Stimulated activated CD4-positive, alpha-beta T cell treated with anti-CD3 and anti-CD28 coated beads, Interleukin-1b, Interleukin-23, amount 100 ng/mL, for 4 hours (primary cell): ENCODE measurements at places on chromosomes 11 and 22.

GRCh38 chr11:131871006-131871405, 500.6 kb downstream of the NTM start:
- DNase-seq = no peak

GRCh38 chr11:131867457-131868257, 497.2 kb downstream of the NTM start:
- no peak for DNase-seq

- DNase-seq = no peak
Measured at GRCh38 chr11:66889960-66890359, 33.1 kb downstream of the LRFN4 start.

- DNase-seq = no peak
Measured at GRCh38 chr11:12052676-12053605, 44.5 kb upstream of the DKK3 start.

GRCh38 chr11:78150346-78150745, 10.9 kb upstream of the ALG8 start:
- DNase-seq = no peak

DNA sequence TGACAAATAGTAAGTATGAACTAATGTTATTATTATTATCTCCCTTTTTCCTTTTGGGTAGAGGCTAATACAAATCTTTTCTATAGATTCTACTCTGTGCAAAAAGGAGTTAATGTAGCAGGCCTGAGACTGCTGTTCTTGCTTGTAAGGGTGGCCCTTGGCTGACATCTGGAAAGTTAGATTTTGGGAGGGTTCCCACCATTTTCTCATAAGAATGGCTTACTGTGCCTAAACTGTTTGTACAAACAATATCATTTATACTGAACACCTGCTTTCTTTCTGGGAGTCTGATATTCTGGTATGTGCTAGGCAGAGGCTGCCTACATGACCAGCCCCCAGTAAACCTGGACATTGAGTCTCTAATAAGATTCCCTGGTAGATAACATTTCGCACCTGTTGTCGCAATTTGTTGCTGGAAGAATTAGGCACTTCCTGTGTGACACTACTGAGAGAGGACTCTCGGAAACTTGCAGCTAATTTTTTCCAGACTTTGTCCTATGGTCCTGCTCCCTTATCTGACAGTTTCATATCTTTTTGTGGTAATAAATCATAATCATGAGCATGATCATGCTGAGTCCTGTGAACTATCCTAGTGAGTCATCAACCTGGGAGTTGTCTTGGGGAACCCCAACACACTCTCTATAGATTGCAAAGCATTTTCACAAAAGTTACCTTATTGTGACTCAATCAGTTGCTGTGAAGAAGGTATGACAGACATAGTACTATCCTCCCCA, 257.7 kb upstream of the CCDC90B start:
- no peak for DNase-seq

DNA sequence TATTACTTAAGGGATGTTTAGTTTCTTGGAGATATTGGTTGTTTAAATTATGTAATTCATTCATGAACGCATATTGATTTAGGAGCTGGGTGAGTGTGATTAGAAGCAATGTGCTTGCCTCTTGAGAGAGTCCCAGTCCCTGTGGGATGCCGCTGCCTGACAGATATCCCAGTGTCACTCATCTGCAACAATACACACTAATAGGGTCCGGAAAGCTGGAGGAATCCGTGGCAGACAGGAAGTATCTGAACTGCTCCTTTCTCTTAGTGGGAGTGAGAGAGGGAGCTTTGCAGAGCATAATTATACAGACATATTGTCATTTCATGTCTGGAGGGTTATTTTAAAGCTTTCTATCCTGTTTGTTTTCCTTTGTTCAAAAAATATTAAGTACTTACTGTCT, 17.4 kb downstream of the AMOTL1 start:
- DNase-seq = no peak

GRCh38 chr22:27149921-27150543, 492.6 kb downstream of the MIAT start:
- DNase-seq = no peak

DNA sequence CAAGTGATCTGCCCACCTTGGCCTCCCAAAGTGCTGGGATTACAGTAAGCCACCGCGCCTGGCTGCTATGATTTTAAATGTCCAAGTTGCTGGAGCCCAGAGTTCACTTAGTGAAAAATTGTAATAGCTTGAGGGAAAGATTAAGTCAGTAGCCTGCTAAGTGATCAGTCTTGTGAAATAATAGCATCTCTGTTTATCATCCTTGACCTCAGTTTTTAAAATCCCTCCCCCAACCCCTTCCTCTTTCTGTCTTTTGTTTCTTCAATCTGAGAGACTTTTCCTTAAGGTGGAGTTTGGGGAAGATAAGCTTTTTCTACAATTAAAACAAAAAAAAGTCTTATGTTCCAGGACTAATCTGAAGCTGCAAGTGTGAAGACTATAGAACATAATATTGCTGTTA, 6.4 kb downstream of the HIPK3 start:
- DNase-seq = no peak

- no peak for DNase-seq
Measured at GRCh38 chr11:110679323-110679975, 32.8 kb downstream of the ARHGAP20 start.

GRCh38 chr11:100687630-100688395, 725 bp downstream of the ARHGAP42 start:
- no peak for DNase-seq

- no peak for DNase-seq
Measured at GRCh38 chr11:67230406-67230805, 35.9 kb upstream of the GRK2 start.

DNA sequence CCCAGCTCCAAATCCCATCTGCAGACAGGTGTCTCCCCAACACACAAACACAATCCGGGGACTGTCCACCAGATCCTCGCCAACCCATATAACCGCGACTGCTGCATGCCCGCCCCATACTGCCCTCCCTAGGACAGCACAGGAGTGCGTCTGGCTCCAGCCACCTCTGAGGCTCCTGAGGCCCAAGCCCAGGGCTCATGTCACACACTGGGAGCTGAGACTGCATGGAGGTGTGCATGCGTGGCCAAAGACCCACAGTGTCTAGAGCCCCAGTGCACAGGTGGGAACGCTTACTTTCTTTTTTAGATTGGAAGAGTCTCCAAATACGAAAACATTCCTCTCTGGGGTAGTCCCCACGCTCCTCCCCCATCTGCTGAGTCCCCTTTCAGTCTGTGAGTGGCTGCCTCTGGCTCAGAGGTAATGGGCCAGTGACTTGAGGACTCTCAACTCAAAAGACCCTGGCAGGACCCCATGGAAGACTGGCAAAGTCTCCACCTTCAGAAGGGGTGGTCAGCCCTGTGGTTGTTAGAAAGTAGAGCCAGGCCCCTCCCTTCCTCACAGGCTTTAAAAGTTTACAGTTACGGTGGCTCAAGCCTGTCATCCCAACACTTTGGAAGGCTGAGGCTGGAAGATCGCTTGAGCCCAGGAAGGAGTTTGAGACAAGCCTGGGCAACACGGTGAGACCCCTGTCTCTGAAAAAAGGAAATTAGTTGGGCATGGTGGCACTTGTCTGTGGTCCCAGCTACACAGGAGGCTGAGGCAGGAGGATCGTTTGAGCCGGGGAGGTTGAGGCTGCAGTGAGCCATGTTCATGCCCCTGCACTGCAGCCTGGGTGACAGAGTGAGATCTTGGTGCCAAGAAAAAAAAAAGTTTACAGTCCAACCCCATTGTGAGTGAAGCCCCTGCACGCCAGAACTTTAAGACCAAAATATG, 2.3 kb downstream of the CBX7 start:
- no peak for DNase-seq

GRCh38 chr11:68016904-68017817, 7.0 kb downstream of the ALDH3B1 start:
- DNase-seq = no peak

GRCh38 chr22:42376711-42377554, 55.3 kb downstream of the NFAM1 start:
- no peak for DNase-seq

DNA sequence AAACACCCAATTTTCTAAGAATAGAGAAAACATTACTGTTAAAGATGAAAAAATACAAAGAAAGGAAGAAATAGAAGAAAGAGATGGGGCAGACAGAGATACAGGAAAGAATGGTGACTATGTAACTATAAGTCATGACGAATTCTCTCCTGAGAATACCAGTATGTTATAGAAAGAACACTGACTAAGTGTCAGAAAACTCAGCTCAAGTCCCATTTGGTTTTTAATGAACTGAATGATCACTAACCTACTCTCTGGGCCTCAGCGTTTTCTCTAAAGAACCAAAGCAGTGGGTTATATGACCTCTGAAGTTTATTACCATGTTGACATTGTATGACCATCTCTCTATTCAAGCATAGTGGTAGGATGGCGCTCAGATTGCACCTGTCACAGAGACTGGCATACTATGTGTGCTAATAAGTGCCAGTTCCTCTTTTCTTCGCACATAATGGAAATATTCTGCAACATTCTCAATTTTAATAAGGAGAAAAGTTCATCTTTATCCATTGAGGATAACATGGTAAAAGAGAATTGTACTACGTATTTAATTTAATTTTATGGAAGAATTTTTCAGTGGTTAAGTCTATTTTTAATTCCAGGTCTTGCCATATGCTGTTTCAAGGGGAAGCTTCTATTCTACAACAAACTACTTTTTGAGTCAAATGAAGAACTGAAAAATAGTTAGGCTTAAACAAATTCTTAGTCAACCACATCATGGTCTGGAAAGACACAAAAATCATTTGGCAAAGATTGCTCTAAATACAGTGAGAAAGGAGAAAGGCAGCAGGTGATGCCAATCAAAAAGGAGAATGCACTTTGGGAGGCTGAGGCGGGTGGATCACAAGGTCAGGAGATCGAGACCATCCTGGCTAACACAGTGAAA, 25.0 kb upstream of the EED start:
- DNase-seq = no peak

GRCh38 chr11:38553148-38553547, 1955.1 kb upstream of the RAG2 start:
- DNase-seq = no peak
